ENCODE measurements at places on chromosomes 6 and 20.

GRCh38 chr20:63160641-63161175, 55.2 kb downstream of the YTHDF1 start:
- no peak for DNase-seq

GRCh38 chr6:111563581-111563980, 42.1 kb downstream of the TRAF3IP2 start:
- DNase-seq: no peak

DNA sequence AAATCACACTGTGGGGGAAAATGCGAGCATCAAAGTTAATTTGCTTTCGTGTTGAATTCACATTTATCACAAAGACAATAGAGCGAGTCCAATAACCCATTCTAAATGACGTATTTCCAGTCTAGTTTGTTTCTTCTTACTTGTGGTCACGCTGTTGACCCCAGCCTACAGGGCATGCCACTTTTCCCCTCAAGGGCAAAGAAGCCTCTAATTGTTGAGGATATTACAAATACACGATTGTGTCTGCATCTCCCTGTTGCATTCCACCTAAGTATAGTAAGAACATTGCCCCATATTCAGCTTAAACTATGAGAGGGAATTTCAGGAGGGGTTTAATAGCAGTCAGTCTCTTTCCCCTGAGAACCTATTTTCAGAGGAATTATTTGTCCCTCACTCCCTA, 37.4 kb upstream of the DSP start:
- no peak for DNase-seq

DNA sequence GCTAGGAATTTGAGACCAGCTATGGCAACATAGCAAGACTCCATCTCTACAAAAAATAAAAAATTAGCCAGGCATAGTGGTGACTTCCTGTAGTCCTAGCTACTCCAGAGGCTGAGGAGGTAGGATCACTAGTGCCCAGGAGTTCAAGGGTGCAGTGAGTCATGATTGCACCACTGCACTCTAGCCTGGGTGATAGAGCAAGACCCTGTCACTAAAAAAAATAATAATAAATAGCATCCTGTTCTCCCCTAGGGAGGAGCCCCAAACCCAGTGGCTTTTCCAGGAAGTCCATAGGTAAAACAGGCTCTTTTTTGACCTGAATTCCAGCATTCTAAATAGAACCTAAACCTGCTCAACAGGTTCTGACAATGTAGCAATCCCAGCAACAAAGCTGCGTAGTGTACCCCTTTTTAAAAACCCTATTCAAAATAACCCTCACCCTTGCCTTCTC, 192.0 kb downstream of the ALDH8A1 start:
- DNase-seq: no peak

- no peak for DNase-seq
Measured at GRCh38 chr20:50303573-50304500, 113.2 kb downstream of the CEBPB start.

Data from activated T-cell treated with anti-CD3 and anti-CD28 coated beads, Interleukin-2, amount 50 U/mL, for 72 hours (primary cell).